ENCODE measurements at places on chromosomes 6 and 20.

- DNase-seq, result no peak
These were observed 7.0 kb upstream of the UBE2J1 start for GRCh38 chr6:89359561-89359960.

DNA sequence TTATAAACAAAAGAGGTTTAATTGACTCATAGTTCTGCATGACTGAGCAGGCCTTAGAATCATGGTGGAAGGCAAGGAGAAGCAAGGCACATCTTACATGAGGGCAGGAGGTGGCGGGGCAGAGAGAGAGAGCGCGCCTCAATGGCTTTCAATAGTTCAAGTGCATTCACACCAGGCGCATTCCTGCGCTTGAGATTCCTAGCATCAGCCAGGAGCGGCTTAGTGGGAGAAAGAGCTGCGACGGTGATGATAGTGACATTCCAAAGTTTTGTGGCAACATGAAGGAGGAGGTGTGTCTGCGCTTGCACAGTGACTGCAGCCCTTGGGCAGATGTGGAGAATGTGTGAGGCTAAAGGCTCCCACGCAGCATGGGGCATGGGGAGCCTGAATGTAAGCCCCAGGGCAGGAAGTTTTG, 25.0 kb upstream of the EMILIN3 start:
- DNase-seq, result no peak

- DNase-seq, result no peak
These were observed 123.1 kb downstream of the GRIK2 start for GRCh38 chr6:101516578-101516977.

DNA sequence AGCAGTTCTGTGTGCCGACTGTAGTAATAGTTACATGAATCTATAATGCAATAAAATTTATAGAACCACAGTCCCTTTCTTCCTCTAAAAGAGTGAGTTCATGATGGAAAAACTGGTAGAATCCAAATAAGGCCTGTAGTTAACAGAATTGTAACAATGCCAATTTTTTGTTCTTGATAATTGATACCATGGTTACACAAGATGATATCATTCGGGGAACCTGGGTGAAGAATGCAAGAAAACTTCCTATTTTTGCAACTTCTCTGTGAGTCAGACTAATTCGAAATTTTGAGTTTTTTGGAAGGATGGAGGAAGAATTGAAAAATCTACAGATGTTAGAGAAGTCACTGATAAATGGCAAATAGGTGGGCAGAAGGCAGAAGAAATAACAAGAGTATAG, 381.8 kb downstream of the CDKAL1 start:
- no peak for DNase-seq

DNA sequence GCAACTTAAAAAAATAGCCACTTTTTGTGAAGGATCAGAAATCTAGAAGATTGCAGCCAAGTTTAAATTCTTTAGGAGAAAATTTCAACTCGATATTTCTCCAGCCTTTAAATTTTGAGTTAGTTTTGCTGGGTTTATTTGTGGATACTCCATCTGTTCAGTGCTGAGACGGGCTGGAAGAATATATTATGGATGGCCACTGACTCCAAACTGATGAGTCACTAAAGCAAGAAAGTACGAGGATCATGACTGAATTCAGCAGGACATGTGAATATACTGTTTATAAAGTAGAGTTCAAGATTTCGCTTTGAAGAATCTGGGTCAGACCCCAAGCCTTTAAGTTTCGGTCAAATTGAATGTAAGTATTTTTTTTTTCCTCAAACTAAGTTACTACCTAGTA, 199.5 kb downstream of the ADGRB3 start:
- peak; percentile 42 for DNase-seq

GRCh38 chr6:82507112-82507511, 143.5 kb downstream of the TPBG start:
- no peak for DNase-seq

- peak; percentile 53 for DNase-seq
These were observed 226.8 kb downstream of the UST start for GRCh38 chr6:148973538-148974208.
